ENCODE measurements at places on chromosomes 4 and X.

DNA sequence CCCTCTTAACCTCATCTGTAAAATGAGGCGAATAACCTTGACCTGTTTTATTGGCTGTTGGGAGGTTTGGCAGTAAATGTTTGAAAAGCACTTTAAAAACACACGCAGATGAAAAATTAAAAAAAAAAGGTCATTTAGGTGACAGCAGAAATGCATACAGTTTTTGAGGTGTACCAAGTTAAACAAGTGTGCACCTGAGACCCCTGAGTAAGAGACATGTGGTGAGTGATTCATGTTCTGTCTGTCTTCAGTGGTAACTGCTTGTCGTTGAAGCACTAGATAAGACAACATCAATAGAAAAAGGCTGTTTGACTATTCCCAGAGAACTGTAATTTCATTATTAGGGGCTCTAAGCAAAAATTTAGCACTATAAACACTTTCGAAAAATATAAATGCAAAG is 608.4 kb upstream of the PITX2 start:
- no peak for DNase-seq

- DNase-seq = no peak
Measured at GRCh38 chr4:732911-733630, 27.4 kb downstream of the PCGF3 start.

DNA sequence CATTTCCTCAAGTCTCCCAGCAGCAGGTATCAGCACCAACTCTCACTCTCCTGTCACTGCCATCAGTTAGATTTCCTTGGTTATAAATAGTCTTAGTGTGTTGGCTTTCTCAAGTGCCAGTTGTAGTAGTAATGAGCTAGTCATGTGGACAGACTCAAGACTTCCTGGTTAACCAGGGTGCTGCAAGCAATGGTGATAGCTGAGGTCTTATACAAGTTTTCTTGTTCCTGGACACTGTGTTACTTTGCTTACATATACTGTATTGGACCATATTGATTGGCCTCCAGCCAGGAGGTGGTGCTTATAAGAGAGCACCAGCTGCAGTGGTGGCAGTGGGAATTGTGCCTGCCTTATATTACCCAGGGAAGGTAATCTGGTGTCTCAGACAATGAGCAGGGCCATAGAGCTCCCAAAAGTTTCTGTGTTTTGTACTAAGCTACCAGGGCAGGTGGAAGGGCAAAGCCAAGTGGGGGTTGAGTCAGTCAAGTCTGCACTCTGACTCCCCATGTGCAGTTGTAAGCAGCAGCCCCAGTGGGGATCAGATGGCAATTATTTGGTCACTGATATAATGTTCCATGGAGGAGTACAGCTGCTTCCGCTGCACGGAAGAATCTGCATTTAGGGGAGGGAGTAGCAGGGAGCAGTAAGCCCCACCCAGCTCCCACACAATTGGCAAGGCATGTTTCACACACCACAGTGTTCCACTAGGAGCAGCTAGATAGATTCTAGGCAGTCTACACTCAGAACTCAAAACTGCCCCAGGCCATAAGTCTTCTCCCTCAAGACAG is 24.1 kb upstream of the ZDHHC15 start:
- DNase-seq = no peak

GRCh38 chrX:122504026-122504425 is 680.1 kb upstream of the GRIA3 start:
- DNase-seq = no peak

DNA sequence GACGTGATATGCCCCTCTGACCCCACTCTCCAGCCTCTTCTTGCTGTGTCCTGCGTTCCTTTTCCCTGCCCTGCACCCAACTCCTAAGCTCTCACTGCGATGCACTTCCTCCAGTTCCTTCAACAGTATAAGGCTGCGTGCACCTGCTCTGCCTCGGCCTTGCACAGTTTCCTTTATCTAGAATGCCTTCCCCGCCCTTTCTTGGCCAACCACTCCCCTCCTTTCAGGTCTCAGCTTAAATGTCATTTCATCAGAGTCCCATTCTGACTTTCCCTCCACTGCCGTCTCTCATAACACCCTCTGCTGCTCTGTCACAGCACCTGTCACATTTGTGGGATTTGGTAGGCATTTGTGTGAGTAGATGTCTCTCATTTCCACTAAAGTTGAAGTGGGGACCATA is 58.4 kb upstream of the NEIL3 start:
- no peak for DNase-seq

- no peak for DNase-seq
Measured at GRCh38 chr4:57612279-57612678, 502.1 kb upstream of the IGFBP7 start.

DNA sequence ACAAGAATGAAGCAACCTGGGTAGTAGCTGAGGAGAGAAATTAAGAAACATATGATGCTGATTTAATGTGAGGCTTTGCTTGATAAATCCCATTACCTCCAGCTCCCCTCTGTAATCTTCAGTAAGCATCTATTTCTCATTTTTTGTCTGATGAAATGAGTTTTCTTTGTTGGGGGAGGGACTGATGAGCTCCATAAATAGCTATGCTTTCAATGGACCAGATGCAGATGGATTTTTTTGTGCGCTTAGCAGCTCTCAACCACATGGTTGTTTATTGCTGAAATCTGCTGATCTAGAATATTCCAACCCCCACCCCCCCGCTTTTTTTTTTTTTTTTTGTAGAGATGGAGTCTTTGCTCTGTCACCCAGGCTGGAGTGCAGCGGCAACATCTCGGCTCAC is 1082.0 kb downstream of the RAPGEF2 start:
- DNase-seq = no peak

GRCh38 chrX:5549512-5549911 is 679.2 kb downstream of the NLGN4X start:
- no peak for DNase-seq

GRCh38 chrX:9221781-9222180 is 187.9 kb upstream of the FAM9B start:
- DNase-seq = no peak

DNA sequence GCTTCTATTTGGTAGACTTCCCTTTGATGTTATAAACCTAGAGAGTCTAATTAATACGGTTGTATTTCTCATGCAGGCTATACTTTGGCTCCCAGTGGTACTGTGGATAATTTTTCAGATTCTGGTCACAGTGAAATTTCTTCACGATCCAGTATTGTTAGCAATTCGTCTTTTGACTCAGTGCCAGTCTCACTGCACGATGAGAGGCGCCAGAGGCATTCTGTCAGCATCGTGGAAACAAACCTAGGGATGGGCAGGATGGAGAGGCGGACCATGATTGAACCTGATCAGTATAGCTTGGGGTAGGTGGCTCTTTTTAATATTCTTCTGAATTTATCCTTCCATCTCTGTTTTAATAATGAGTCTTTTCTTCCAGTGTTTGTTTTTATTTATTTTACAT is 249.7 kb downstream of the RAPGEF2 start:
- DNase-seq = no peak

GRCh38 chrX:153225438-153226098 is 46.5 kb downstream of the MAGEA1 start:
- no peak for DNase-seq

DNA sequence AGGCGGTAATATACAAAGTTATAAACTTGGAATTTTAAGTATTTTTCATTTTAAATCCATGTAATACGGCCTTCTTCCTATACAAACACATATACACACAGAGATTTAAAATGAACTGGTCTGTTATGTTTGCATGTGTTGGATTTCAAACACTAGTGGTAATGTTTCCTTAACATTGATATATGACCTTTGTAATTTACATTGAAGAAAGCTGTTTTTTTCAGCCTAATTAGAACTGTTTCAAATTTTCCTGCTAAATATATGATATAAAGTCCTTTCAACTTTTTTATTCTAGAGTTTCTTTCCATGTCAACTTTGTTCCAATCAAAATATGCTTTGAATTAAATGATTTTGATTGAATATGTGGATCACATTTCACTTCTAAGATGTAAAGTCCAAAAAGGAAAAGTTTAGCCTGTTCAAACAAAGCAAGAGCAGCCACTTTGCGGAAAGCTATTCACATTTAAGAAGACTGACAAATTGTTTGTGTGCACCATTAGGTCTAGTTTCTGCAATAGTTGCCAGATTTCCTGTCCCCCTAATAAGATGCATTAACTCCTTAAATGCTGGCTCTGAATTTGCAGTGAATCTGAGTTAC is 226.0 kb upstream of the MAB21L2 start:
- no peak for DNase-seq

DNA sequence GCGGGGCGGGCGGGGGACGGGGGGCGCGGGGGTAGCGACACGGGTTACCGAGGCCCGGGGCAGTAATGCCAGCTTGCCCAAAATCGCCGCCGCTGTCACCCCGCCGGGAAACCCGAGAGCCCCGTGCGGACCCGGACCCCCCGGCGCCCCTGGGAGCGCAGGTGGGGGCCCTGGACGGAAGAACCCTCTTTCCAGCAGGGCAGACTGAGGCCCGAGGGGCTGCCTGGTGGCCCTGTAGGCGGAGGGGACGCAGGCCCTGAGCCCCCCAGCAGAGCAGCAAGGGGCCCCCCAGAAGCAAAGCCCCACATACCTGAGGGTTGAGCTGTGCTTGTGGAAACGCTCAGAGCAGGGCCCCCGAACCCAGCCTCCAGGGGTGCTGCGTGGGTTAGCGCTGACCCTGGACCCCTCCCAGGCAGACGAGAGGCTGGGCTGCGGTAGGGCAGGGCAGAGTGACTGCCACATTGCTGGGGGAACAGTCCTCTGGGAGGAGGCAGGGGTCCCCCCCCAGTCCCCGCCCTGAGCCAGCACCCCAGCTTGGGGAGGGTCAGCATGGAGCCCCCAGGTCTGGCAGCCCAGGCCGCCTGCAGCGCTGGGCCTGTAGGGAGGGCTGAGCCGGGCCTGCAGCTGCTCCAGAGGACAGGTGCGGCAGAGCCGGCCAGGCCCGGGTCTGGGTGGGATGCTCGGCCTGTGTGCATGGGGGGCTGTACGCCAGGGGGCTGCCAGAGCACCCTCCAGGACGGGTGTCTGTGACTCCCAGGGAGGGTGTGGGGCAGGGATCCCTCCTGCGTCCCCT is 646 bp downstream of the DOK7 start:
- no peak for DNase-seq

DNA sequence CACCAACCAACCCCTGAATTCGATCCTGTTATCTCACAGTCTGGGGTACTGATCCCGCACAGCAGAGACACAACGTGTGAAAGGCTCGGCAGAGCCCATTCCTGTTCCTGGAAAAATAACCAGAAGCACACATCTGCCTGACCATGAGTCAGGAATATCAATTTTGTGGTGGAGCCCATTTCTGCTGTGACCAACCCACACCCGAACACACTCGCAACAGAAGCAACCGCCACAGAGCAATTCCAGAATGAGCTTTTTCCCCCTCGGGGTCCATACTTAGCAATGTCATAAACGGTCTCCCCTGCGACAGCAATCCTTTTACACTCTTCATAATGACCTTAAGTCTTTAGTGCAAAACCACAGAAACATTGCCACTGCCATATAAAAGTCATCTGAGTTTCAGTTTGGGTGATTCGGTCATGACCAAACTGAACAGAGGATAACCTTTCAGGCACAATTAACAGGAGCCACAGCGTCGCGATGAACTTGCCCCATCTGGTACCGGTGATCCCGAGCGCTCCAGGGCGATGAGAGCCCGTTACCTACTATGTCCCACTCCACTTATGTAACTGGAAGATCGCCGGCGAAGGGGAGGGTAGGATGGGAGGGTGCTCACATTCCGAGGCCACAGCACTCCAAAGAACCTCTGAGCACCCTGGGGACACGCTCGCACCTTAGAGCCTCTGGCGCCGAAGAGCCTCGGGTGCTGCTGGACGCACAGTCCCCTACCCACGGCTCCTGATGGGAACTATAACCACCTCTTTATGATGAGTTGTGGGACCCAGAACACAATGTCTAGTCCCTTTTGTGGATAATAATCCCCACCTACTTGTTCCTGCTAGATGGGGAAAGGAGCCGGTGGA is 1.1 kb downstream of the MECP2 start:
- DNase-seq = peak; percentile 1

DNA sequence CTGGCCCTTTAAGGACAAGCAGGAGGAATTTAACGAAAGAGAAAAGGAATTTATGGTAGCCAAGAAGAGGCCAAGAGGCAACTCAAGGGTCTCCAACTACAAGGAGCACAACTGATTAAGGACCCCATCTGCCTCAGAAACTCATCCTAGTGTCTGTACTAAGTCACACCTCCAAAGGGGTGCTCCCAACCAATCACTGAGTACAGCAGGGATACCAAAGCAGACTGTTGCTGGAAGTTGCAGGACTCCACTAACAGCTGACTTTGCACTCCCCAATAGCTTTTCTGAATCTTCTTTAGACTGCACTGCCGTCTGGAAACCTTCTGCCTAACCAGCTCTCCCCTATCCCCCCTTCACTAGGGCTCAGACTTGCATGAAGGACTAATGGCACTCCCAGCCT is 50.6 kb downstream of the ATP11C start:
- no peak for DNase-seq

DNA sequence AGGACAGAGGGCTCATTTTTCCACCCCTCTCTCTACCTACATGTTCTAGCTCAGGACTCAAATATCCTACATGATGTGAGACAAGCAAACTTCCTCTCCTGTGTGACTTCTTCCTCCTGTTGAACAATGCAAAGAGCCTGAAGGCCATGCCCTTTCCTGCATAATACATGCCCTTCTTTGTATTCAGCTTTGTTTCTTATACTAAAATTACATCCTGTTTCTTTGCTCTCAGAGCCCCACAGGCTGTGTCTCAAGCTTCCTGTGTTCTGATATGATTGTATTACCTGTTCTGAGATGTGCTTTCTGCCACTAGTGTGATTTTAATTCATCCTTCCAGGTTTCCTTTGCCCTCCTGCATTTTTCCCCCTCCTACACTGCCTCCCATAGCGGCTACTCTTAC is 166.4 kb upstream of the AFF2 start:
- no peak for DNase-seq

DNA sequence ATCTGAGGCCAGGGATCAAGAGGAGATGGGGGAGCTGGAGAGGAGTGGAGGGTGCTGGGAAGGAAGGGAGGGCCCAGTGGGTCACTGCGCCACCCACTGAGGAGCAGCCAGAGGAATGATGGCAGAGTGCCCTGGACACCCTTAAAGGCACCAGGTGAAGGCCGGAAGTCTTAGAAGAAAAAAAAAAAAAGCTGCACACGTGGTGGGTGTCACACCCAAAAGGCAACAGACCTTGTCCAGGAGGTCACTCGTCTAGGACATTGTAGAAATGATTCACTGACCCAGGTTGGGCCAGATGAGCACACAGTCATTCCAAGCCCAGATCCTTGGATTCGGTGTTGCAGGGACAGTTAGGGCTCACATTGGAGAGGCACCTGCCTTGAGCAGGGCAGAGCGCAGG is 93.5 kb upstream of the TRIM2 start:
- DNase-seq = no peak

- no peak for DNase-seq
Measured at GRCh38 chrX:250965-251364, 30.2 kb upstream of the PLCXD1 start.

- no peak for DNase-seq
Measured at GRCh38 chr4:158895797-158896576, 127.2 kb downstream of the FNIP2 start.

- DNase-seq = no peak
Measured at GRCh38 chrX:19789782-19790181, 97.6 kb downstream of the SH3KBP1 start.

Measured in germinal center (tissue), 1 donor.